Progenitor cell of endocrine pancreas (in vitro differentiated cells): ENCODE measurements at places on chromosomes 3 and 15. TPM values are rescaled to one million over a fixed set of nuclear protein-coding genes. Genes with fewer than 3 reads are reported as not detected.

DNA sequence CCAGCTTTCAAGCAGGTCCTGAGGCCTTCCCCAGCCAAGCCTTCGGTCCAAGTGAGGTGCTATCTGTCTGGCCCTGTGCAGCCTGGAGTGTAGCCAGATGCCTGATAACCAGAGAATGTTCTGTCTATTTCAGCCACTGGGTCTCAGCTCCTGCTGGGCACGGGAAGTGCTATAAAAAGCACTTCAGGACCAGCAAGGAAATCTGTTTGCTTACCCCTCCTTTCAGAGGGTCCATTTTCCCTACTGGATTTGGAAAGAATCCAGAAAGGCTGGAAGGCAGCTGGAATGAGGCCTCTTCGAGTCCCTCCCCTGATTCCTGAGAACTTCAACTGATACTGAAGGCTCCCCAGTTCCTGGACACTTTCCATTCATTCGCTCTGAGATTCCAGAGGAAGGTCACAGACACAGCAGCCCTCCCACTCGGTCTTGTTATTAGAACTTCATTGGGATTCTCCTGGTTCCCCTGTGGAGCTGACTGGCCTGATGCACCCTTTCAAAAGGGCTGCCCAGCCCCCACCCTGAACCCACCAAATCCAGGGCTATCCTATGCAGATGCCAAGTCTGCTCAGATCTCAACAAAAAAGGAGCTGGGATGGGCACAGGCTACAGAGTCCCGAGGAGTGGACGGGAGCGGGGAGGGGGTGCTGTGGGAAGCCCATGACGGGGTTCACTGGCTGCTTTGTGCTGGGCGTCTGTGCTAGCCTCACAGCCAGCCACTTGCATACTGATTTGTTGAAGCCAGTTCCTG is 70.4 kb downstream of the UMPS start:
- no peaks in the 10 kb centered on the region for H3K4me1 ChIP-seq
- no peaks in the 10 kb centered on the region for H3K27me3 ChIP-seq
- no peak overlapping the region for H3K27ac ChIP-seq
- H3K36me3 ChIP-seq = peaks cover 3% of the 10 kb centered on the region
- no peak overlapping the region for H3K4me3 ChIP-seq

GRCh38 chr3:32978331-32978730 is 26.9 kb downstream of the CCR4 start:
- no peak overlapping the region for H3K4me3 ChIP-seq
- no peak for DNase-seq
- H3K27me3 ChIP-seq = no peaks in the 10 kb centered on the region
- H3K27ac ChIP-seq = no peak overlapping the region

The GABRB3 gene
- 20.9 and 23.2 TPM in 2 replicates for total RNA-seq

GRCh38 chr15:34818526-34818925 is 23.2 kb upstream of the ACTC1 start:
- H3K4me1 ChIP-seq = no peaks in the 10 kb centered on the region
- H3K27ac ChIP-seq = no peak overlapping the region
- peaks cover 5% of the 10 kb centered on the region for H3K27me3 ChIP-seq
- H3K36me3 ChIP-seq = no peaks in the 10 kb centered on the region

- H3K4me1 ChIP-seq = peaks cover 6% of the 10 kb centered on the region
- H3K36me3 ChIP-seq = no peaks in the 10 kb centered on the region
- DNase-seq = no peak
- no peak overlapping the region for H3K27ac ChIP-seq
- H3K27me3 ChIP-seq = peaks cover 8% of the 10 kb centered on the region
Measured at GRCh38 chr3:53628536-53629401, 134.4 kb downstream of the CACNA1D start.

The PPP1R14D gene
- total RNA-seq = 0.81 and 1.5 TPM in 2 replicates

The GASK1A gene
- 1.9 and 2.3 TPM in 2 replicates for total RNA-seq
